Fibroblast of skin of left quadriceps (primary cell): ENCODE measurements at places on chromosomes 11 and 22.

GRCh38 chr11:66071381-66071801 lies 1.3 kb downstream of the PACS1 start:
- DNase-seq = no peak

DNA sequence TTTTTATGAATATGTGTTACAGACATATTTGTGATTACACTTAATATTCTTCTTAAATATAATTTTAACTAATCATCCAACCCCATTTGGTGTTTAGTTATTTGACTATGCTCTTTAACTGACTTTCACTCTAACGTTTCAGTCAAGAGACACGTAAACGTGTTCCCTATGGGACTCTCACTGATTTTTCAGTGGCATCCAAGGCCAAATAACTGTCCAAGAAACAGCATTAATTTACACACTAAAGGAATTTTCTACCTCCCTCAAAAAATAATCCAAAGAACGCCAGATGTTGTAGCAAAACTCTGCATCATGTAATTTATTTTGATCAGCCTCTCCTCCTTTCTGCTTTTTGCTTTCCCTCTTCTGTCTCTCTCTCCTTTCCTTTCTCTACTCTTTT lies 44.0 kb upstream of the NOX4 start:
- no peak for DNase-seq

GRCh38 chr11:35552616-35553015 lies 27.2 kb upstream of the PAMR1 start:
- no peak for DNase-seq

- DNase-seq = no peak
These were observed 6.4 kb upstream of the C11orf96 start for GRCh38 chr11:43936076-43936475.

DNA sequence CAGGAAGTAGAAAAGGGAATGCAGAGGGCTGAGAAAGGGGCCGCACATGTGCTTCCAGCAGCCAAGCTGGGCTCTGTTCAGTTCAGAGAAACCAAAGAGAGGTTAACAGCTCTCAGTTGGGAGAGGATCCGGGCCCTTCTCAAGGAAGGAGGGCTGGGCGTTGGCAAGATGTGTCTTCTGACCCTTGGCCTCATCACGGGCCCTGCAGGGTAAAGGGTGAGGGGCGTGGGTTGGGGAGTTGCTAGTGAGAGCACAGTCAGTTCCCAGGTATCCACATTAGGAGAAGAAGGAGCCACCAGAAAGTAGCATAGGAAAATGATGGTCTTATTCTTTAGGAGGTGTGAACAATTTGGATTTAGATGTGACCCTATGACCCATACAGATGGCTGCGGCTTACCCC lies 73.0 kb downstream of the OSBP2 start:
- no peak for DNase-seq

GRCh38 chr11:15434529-15434928 lies 319.8 kb downstream of the INSC start:
- no peak for DNase-seq
